ENCODE measurements at places on chromosomes 16 and 17. TPM values are rescaled to one million over a fixed set of nuclear protein-coding genes. Genes with fewer than 3 reads are reported as not detected.

Gene POLR3E
- polyA plus RNA-seq = 50.3 TPM

Gene USP6
- polyA plus RNA-seq = 0.04 TPM

Gene GRB7
- polyA plus RNA-seq = 10.1 TPM

Gene BEAN1
- polyA plus RNA-seq = 1.7 TPM

Gene PIRT
- not detected for polyA plus RNA-seq

- DNase-seq = no peak
Observed at GRCh38 chr17:1626333-1626732, 2.3 kb downstream of the SLC43A2 start.

DNA sequence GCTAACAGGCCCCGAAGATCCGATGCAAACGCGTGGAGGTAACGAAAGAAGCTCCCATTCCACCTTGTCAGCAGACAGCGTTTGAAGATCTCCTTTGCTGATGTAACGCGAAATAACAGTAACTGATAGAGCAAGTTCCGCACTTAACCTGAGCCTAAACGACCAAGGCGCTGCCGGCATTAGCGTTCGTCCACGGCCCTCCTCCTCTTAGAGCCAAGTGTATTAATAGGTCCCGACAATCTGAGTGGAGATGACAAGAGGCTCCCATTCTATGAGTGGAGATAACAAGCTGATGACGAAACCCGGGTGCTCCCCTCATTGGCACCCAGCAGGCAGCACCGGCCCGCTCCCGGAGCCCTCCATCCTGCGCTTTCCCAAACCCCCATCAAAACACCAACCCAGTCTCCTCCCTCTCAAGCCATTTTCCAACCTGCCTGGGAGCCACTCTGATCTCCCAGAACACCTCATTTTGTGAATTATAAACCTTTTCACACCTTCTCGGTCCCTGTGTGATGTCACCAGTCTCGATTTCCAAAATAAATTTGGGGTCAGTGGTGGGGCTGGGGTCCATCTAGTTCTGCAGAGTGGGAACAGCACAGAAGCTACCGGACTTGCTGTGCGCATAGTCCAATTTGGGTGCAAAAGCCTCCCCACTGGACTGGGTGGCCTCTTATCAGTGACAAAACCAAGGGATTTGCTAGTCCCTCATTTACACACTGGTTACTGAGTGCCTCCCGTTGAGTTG, 35.4 kb upstream of the ARL4D start:
- no peak for DNase-seq

DNA sequence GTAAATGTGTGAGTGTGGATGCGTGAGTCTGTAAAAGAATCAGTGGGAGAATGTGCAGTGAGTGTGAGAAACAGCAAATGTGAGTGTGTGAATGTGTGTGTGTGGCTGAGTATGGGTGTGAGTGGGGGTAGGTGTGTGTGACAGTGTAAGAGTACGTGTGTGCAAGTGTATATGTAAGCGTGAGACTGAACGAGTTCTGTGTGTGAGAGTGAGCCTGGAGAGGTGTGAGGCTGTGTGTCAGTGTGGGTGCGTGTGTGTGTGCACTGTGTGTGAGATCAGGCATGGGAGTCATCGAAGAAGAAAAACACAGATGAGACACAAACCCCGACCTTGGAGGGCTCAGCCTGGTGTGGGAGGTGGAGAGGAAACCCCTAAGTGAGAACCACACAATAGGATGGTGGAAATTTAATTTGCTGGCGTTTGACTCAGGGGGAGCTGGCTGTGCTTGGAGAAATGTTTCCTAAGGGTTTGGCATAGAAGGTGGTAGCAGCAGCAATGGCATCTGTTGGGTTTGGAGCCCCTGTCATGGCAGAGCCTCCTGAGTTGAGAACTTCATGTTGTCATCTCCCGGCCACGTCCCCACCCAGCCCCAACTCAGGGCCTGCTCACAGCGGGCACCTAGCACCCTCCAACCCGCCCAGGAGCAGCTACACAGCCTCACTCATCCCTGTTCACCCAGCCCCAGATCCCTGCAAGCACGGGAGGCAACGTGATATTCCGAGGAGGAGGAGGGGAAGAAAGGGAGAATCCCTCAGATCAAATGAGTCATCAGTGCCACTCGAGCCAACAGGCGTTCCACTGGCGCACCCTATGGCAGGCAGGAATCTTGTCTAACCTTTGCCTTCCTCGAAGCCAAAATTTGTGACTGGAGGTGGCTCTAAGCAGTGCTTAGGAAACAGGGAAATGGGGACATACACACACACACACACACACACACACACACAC, 14.3 kb upstream of the NUBP1 start:
- peak; percentile 71 for DNase-seq

- DNase-seq = no peak
Observed at GRCh38 chr16:28082624-28083023, 19.1 kb upstream of the GSG1L start.

DNA sequence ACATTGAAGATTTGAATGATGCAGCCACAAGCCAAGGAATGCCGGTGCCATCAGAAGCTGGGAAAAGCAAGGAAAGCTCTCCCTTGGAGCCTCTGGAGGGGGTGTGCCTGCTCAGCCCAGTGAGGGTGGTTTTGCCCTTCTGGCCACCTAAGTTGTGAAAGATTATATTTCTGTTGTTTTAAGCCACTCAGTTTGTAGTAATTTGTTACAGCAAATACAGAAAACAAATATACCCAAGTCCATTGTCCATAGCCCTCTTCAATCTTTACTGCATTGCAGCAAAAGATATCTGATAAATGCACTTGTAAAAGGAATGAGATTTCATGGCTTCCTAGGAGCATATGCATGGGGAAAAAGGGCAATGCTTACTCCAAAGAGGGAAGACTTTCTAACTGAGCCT, 447.9 kb downstream of the HAPSTR1 start:
- DNase-seq = no peak

- DNase-seq = peak; percentile 63
Observed at GRCh38 chr17:17141860-17142552, 64.1 kb downstream of the PLD6 start.

DNA sequence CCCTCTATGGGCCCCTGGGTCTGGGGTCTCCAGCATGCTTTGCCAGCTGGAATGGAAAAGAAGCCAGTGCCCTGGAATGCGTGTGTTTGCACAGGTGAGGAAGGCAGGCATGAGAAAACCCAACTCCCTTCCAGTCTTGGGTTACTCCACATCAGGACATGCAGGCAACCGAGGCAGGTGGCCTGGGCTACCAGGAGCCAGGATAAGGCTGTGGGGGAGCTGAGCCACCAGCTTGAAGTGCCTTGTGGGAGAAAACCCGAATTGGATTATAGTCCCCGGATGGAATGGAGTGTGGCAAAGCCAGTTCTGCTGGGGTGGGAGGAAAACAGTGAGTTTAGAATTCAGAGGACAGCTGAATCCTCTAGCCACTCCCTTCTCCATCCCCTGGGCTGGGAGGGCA, 7.2 kb downstream of the SRCIN1 start:
- DNase-seq = peak; percentile 86
